ENCODE measurements at places on chromosomes 2 and 18.

GRCh38 chr2:97714084-97714949, 941 bp downstream of the ZAP70 start:
- DNase-seq: no peak

GRCh38 chr2:30666266-30666874, 140.9 kb downstream of the CAPN13 start:
- peak; percentile 41 for DNase-seq

- DNase-seq: no peak
Observed at GRCh38 chr18:62585274-62586150, 62.7 kb downstream of the ZCCHC2 start.

DNA sequence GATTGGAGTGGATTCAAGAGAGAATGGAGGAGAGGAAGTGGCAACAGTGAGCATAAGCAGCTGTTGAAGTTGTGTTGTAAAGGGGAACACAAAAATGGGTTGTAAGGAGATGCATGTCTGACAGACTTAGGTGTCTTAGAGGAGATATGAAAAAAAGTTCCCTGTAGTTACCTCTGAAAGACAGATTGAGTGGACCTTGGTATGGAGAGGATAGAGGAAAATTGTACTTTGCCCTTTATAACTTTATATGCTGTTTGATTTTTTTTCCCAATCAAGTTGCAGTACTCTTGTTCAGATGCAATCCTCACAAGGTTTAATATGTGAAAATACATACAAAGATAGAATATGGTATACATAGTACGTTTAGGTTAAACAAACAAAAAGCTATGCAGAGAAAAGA, 73.6 kb downstream of the LYPD6B start:
- DNase-seq: no peak

- no peak for DNase-seq
Observed at GRCh38 chr2:99389371-99389770, 52.2 kb downstream of the EIF5B start.

GRCh38 chr2:54604871-54605270, 118.6 kb upstream of the EML6 start:
- no peak for DNase-seq

- DNase-seq: no peak
Observed at GRCh38 chr2:217430916-217431576, 571.2 kb upstream of the TNP1 start.

DNA sequence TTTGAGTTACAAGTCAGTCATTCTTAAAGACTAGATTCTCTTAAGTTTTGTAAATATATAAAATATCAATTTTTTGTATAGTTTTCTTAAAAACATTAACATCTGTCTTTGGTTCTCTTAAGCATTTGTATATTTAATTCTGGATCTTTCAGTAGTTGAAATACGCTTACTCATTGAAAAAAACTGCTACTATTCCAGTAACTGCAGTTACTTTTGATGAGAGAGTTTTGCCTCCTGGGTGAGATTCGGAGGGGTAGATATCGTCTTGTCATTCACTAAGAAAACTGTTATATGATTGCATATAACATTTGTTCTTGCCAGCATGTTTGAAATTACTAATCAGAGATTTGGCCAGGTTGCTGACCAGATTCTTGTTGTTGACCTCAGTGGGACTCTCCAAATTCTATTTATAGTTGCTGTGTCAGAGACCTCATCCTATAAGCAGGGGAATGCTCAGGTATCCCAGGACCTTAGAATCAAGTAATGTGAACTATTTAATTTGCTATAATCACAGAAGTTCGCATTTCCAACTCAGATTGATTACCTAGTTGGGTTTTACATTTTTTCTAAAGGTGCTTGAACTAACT, 7.9 kb downstream of the AGPS start:
- no peak for DNase-seq

DNA sequence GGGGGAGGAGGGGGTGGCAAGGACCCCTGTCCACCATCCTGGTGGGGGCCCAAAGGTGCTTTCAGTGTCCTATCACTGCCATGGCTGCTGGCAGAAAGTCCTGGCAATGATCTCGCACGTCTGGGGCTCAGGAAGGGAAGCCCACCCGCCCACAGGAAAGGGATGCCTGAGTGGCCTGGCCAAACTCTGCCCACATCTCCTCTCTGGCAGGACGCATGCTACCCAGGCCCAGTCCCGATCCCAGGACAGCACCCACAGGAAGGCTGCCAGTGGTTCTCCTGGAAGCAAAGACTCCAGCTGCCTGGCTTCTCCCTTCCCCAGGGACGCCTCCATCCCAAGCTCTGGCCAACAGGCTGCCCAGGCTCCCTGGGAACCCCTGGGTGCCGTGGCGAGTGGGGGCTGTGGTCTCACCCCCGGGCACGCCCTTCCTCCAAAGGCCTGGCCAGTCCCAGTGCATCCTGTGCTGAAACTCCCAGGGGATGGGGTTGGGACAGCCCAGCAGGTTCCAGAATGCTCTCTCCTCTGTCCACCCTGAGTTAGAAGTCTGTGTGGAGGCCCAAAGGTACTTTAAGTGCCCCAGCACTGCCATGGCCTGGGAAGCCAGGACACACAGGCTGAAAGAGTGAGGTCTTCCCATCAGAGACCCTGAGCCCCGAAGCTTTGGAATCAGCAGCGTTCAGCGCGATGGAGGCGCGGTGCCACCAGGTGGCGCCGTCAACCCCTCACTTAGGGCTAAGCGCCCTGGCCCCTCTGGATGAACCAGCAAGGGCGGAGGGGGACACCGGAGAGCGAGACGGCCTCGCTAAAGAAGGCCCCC, 29.8 kb upstream of the TAF1B start:
- peak; percentile 76 for DNase-seq

DNA sequence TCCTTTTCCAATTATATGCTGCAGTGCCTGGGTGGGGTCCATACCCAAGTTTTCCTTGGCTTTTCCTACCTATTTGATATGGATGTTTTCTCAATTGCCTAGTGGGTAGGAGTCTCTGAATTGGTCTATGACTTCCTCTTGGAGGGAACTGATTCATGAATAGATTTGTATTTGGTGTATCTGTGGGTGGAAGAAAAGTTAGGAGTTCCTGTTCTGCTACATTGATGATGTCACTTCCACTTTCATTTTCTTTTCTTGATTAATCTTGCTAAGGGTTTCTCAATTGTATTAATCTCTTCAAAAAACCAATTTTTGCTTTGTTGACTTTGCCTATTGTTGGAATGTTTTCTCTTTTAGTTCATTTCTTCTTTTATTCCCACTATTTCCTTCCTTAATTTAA, 37.4 kb upstream of the SLC9A2 start:
- DNase-seq: no peak

DNA sequence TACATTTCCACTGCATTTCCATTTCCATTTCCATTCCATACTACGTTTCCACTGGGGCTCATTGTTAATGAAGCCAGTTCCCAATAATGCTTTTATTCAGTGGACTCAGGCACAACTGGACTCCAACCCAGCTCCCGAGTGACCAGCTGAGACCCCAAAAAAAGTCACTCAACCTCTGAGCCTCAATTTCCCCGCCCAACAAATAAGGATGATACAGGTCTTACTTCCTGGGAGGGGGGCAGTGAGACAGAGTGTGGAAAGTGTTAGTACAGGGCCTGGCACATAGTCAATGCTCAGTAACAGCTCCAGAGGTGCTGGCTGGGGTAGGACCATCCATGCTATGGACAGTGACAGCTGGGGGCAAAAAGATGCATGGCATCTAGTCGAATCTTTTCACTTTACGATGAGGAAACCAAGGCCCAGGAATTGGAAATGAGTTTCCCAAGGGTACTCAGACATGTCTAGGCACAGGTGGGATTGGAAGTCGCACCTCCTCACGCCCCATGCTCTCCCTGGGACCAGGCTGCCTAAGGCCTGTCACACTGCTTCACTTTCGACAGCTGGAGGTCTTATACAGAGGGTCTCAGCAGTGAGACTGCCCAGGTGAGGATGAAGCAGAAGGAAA, 226.5 kb downstream of the ANAPC1 start:
- DNase-seq: no peak

DNA sequence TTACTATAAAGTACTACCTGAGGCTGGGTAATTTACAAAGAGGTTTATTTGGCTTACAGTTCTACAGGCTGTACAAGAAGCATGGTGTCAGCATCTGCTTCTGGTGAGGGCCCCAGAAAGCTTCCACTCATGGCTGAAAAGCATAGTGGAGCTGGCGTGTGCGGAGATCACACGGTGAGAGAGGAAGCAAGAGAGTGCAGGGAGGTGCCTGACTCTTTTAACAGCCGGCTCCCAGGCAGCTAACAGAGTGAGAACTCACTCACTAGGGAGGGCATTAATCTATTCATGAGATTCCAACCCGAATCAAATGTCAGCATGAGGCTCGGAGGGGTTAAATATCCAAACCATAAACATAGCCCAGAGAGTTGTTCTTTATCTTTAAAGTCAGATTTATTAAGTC, 117.3 kb downstream of the LDLRAD4 start:
- no peak for DNase-seq

GRCh38 chr2:13284688-13285087, 568.0 kb downstream of the TRIB2 start:
- no peak for DNase-seq
